Cerebellar cortex (tissue), 1 donor: ENCODE measurements at places on chromosomes 7 and 10.

DNA sequence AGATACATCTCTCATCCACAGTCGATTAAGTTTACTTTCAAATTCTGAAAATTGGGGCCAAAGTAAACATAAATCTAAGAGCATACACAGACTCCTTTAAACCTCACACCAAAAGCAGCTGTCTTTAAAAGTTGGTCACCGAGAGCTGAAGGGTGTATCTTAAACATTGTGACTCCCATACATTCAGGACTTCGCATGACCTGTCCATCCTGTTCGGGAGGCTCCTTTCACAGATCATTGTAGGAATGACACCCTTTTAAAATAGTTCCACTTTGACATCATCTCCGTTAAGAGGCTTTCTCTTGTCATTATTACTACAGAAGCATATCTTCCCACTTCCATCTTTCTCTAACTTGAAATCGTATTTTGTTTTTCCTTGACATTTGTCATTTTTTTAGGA is 440.0 kb downstream of the DNAJB9 start:
- no peak for DNase-seq

DNA sequence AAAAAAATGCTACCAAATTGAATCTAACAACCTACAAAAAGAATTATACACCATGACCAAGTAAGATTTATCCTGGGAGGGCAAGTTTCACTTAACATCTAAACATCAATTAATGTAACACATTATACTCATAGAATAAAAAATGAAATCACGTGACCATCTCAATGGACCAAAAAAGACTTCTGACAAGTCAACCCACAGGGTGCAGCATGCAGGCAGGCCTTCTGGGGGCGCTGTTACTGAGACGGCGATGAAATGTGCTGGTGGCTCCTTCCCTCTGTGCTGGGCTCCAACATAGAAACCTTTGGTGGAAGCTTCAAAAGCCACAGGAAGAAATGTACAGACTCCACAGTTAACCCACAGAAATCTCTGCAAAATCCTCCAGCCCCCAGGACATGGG is 103.1 kb downstream of the INHBA start:
- no peak for DNase-seq

- no peak for DNase-seq
Observed at GRCh38 chr10:104750291-104750690, 109.2 kb downstream of the SORCS3 start.

DNA sequence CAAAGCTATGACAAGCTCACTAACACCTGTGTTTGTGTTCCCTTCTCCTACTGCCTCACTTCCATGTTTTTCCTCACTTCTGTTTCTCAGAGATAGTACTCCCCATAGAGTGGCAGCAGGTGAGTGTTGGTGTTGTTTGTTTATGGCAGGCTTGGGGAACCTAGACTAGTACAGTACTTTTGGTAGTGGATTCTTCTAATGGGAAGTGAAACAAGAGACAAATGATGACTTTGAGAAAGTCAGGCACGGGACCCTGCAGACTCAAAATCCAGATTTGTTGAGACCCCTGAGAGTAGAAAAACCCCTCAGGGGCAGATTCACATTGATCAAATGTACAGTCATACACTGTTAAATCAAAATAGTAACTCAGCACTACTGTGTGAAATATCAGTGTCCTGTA is 6.4 kb upstream of the CFAP69 start:
- DNase-seq = no peak

DNA sequence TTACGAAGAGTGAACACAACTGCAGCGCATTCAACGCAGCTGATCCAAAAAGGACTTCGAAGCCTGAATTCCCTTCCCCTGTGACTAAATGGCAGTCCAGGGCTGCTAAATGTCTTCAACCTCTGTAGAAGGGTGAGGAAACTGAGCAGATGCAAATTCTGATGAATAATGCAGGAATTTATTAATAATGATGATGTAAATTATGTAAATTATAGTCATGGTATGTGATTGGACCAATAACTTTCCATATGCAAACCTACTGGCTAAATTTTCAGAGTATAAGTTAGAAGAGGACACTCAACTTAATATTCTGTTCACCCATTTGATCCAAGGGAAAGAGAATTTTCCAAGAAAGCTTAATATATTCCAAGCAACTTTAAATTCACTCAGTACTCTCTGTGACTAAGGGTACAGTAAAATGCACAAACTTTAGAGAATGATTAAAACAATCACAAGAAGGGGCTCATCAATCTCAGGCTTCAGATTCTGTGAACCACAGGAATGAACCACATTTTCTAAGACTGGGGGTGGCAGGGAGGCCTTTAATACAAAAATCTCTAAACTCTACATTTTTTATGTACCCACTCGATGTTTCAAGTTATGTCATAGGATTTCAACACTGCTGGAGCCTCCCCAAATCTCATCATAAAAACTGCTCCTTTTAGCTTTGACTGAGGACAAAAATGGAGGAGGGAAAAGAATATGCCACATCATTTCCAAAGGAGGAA is 3.5 kb downstream of the FGFR2 start:
- DNase-seq = no peak
